ENCODE measurements at places on chromosomes 16 and 17.

- DNase-seq = no peak
Measured at GRCh38 chr16:50776037-50776436, 34.2 kb downstream of the CYLD start.

DNA sequence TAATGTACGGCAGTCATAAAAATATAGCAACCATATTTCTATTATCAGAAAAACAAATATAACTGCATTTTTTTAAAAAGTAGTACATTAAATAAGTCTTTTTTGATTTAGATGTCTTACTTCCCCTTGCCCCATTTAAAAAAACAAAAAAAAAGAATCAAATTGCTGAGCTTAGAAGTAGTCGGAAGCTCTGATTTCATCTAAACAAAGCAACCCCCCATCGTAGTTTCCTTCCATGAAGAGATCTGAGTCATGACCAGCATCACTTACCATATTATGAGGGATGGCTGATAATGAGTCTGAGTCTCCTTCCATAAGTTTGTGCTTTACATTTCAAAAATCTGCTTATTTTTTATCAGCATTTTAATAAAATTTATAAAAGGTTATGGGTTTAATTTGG, 86.2 kb downstream of the ITFG1 start:
- no peak for DNase-seq

- no peak for DNase-seq
Measured at GRCh38 chr16:88295671-88296436, 86.9 kb upstream of the ZNF469 start.

DNA sequence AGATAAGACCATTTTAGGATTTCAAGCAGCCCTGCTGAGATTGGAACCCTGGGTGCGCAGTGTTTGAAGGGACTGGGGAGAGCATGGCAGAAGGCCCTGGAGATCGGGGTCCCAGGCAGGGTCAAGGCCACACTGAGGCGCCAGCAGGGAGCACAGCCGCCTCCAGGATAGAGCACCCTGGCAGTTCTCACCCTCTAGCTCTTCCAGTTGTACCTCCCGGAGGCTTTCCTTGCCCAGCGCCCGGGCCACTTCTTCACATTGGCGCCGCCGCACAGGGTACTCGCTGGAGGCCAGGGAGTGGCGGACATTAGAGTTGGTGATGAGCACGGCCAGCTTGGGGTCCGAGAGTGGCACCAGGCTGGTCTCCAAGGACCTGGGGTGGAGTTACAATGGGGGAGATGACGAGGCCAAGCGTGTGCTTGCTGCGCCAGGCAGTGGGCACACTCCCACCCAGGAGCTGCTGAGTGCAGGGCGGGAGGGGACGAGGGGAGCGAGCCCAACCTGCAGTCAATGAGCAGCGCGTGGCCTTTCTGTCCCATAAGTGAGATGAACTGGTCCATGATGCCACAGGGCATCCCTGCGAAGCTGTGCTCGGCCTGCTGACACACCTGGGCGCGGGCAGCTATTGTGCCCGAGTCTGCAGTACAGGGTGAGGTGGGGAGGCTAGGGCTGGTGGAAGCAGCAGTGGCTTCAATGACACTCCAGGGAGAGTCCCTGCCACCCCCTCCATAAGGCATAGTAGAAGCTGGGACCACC, 2.3 kb downstream of the GALK1 start:
- no peak for DNase-seq

DNA sequence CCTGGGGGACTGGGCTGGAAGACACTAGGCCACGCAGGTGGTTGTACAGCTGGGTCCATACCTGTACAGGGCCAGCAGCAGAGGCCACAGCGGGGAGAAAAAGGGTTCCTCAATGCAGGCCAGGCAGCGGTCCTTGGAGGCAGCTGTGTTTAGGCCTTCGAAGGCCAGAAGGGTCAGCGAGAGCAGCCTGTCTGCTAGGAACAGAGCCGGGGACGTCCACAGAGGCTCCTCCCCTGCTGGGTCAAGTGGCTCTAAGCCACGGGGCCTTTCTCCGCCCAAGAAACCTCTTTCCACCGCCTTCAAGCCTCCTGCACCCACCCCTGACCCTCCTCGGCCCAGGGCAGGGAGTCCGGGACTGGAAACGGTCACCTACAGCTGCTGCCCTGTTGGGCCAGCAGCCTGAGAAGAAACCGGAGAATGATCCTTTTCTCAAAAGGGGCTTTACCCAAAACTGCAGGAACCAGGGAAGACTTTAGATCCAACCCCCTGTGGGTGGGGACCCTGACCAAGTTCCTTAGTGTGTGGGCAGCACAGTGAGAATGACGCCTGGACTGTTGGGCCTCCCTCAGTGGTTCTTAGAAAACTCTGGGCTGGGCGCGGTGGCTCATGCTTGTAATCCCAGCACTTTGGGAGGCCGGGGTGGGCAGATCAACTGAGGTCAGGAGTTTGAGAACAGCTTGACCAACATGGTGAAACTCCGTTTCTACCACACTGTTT, 8.4 kb upstream of the SPATA2L start:
- no peak for DNase-seq

GRCh38 chr16:363110-363765, 7.1 kb downstream of the MRPL28 start:
- DNase-seq = no peak

GRCh38 chr17:9140550-9141424, 119.5 kb downstream of the NTN1 start:
- DNase-seq = no peak

- no peak for DNase-seq
Measured at GRCh38 chr17:72496461-72496860, 375.6 kb downstream of the SOX9 start.

DNA sequence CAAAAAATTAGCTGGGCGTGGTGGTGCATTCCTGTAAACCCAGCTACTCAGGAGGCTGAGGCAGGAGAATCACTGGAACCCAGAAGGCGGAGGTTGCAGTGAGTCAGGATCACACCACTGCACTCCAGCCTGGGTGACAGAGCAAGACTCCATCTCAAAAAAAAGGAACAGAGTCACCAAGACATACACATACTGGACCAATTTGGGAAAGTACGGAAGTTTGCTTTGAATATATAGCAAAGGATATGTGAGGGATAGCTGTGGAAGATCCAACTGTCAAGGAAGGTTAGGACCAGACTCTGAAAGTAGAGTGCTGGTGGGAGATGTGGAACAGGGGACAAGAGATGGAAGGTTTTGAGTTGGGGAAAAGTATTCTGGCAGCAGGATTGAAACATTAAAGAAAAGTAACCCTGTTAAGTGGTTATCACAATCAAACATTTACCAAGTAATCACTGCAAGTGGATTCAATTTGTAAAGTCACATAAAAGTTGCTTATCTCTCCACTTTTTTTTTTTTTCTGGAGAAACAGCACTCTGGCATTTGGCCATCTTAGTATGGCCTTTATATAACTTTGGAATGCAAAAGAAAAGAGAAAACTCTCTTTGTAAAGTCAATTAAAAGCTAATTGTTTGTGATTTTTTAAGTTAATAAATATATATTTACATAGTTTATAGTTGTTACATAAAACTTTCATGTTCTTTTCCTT, 259.4 kb upstream of the TBX2 start:
- no peak for DNase-seq

DNA sequence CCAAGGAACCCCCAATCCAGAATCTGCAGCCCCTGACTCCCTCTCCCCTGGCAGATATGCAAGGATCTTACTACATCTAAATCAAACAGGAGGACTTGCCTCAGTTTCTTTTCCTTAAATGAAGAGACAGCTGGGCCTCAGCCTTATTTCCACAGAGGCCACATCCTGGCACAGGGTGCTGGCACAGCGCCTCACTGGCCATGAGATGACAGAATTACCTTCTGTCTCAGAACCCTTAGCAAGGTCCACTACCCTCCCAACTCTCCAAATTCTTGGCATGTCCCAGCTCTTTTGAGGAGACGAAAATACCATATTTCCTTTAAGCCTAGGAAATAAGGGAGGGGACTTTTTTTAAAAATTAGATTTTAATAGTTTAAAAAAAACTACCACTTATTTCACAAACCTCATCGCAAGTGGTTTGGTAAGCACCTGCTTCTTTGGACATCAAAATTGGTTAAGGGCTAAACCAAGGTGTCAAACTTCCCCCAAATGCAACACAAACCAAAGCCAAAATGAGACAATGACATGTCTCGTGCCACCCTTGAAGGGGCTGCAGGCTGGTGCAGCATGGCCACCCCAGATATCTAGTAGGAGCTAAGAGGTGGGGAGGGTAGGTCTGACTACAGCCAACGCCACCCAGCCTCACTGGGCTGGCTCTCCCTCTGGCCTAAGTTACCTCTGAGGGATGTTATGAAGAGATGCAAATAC, 25.3 kb downstream of the FAM117A start:
- DNase-seq = no peak

- no peak for DNase-seq
Measured at GRCh38 chr17:28421787-28422305, 15.8 kb upstream of the SLC46A1 start.
